Endothelial cell of umbilical vein (primary cell): ENCODE measurements at places on chromosomes 7 and 10. TPM values are rescaled to one million over a fixed set of nuclear protein-coding genes. Genes with fewer than 3 reads are reported as not detected.
A peak's percentile ranks its signal among the peaks of the same experiment; 100 is the strongest.

GRCh38 chr7:128000854-128001265 lies 30.4 kb downstream of the LRRC4 start:
- no peak for DNase-seq
- H3K36me3 ChIP-seq: peaks cover 2% of the 10 kb centered on the region
- no peaks in the 10 kb centered on the region for H3K4me1 ChIP-seq
- no peaks in the 10 kb centered on the region for H3K27me3 ChIP-seq

DNA sequence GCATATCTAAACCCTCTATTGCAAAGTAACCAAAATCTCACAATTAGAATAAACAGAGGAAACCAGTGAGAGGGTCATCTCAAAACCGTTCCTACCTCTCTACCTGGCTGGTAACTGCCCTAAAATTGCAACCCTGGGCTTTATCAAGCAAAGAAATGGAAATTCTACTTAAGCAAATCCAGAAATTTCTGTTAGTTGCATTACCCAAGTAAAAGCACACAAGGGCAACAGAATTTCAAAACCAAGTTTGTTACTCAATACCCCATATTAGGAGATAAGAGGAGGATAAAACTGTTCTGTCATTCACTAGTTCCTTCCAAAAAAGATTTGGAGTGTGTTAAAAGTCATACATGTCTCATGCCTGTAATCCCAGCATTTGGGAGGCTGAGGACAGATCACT lies 195.3 kb downstream of the FAM107B start:
- H3K27ac ChIP-seq: peak overlapping the region; percentile 97
- H3K4me1 ChIP-seq: peaks cover 68% of the 10 kb centered on the region
- H3K27me3 ChIP-seq: no peaks in the 10 kb centered on the region

GRCh38 chr10:78357141-78358063 lies 323.7 kb downstream of the RPS24 start:
- no peak overlapping the region for H3K4me3 ChIP-seq
- peaks cover 3% of the 10 kb centered on the region for H3K27me3 ChIP-seq

- no peak overlapping the region for H3K4me3 ChIP-seq
- no peaks in the 10 kb centered on the region for H3K4me1 ChIP-seq
- no peak overlapping the region for H3K27ac ChIP-seq
- H3K36me3 ChIP-seq: no peaks in the 10 kb centered on the region
Measured at GRCh38 chr7:112743811-112744210, 46.4 kb downstream of the TMEM168 start.

DNA sequence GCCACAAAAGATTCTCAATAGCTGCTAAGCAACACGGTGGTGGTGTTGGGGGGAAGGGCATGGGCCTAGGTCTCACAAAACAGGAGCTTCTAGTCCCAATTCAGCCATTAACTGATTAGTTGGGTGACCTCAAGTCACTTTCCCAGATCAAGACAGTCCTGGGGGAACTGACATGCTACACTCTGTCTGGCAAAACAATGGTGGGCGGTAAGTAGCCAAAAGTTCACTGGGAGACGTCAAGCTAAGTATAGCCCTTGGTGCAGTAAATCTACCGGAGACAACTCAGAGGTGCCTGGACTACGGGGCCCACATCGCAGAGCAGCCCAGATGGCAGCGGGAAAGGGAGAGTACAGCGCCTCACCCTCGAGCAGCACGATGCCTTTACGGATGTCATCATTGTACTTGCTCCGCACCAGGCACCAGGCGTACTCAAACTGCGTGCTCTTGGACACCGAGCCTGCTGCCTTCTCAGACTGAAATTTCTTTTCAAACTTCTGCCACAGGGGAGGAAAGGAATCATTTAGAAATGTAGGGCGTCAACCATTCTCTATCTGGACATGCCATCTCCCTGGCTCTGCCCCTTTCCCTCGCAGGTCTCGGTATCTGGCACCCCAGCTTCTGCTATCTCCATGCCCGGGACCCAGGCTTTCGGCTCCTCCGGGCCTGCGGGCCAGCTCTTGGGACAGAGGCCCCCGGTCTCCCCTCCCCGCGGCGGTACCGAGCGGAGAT lies 1.1 kb downstream of the FIS1 start:
- no peaks in the 10 kb centered on the region for H3K27me3 ChIP-seq
- peak overlapping the region; percentile 64 for H3K4me3 ChIP-seq
- peaks cover 10% of the 10 kb centered on the region for H3K36me3 ChIP-seq

DNA sequence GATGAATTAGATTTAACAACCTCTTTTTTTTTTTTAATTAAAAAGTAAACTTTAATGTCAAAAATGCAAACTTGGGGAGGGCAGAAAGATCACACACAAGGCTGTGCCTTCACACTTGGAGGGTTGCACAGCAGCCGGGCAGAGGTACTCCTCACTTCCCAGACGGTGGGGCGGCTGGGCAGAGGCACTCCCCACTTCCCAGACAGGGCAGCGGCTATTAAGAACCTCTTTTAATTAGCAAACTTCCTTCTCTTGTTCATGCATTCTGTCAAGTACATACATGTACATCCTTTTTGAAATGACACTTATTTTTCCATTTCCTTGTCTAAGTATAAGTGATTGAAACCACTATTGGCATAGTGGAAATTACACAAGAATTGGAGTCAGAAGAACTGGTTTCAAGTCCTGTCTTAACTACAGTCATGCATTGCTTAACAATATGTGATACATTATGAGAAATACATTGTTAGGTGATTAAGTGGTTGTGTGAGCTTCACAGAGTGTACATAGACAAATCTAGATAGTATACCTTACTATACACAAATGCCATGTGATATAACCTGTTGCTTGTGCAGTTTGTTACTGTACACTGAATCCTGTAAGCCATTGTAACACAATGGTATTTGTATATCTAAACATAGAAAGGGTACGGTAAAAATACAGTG lies 26.5 kb downstream of the BTRC start:
- no peak overlapping the region for H3K27ac ChIP-seq
- H3K27me3 ChIP-seq: no peaks in the 10 kb centered on the region
- no peaks in the 10 kb centered on the region for H3K36me3 ChIP-seq
- H3K4me3 ChIP-seq: no peak overlapping the region
- DNase-seq: no peak

GRCh38 chr10:62186999-62187675 lies 81.5 kb downstream of the RTKN2 start:
- no peak for DNase-seq
- H3K27ac ChIP-seq: no peak overlapping the region
- no peaks in the 10 kb centered on the region for H3K27me3 ChIP-seq
- no peaks in the 10 kb centered on the region for H3K4me1 ChIP-seq
- H3K4me3 ChIP-seq: no peak overlapping the region

- H3K27me3 ChIP-seq: peaks cover 15% of the 10 kb centered on the region
- no peaks in the 10 kb centered on the region for H3K4me1 ChIP-seq
- no peaks in the 10 kb centered on the region for H3K36me3 ChIP-seq
- no peak overlapping the region for H3K4me3 ChIP-seq
- H3K27ac ChIP-seq: no peak overlapping the region
- DNase-seq: no peak
Measured at GRCh38 chr7:158957510-158957906, 101.2 kb downstream of the DYNC2I1 start.

DNA sequence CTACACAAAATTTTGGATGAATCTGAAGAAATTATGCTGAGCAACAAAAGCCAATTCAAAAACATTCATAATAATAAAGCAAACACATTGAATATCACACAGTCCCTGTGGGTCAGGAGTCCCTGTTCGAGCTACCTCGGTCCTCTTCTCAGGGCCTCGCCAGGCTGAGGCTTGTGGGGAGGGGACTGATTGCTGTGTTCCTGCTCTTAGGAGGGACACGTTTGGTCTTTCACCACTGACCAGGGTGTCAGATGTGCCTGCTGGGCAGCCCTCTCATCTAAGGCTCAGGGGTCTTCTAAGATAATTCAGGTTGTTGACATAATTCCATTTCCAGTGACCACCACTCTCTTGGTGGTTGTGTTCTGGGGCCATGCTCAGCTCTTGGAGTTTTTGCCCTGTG lies 233.8 kb upstream of the PPP2R2D start:
- H3K27me3 ChIP-seq: no peaks in the 10 kb centered on the region
- H3K27ac ChIP-seq: no peak overlapping the region
- H3K36me3 ChIP-seq: no peaks in the 10 kb centered on the region
- DNase-seq: no peak
- H3K4me1 ChIP-seq: no peaks in the 10 kb centered on the region
- H3K4me3 ChIP-seq: no peak overlapping the region

GRCh38 chr7:129952653-129953560 lies at the start of gene UBE2H:
Gene UBE2H, minus strand, starts transcription at chr7:129952960. Its CDS starts 405 bp downstream, at chr7:129952555.
- H3K27ac ChIP-seq: peak within 1 kb of the TSS; percentile 97
- H3K4me1 ChIP-seq: peaks cover 23% of the 10 kb centered on the region
- no peaks in the 10 kb centered on the region for H3K27me3 ChIP-seq
- no peaks in the 10 kb centered on the region for H3K36me3 ChIP-seq
- peak within 1 kb of the TSS; percentile 99 for H3K4me3 ChIP-seq
- DNase-seq: peak; percentile 92

DNA sequence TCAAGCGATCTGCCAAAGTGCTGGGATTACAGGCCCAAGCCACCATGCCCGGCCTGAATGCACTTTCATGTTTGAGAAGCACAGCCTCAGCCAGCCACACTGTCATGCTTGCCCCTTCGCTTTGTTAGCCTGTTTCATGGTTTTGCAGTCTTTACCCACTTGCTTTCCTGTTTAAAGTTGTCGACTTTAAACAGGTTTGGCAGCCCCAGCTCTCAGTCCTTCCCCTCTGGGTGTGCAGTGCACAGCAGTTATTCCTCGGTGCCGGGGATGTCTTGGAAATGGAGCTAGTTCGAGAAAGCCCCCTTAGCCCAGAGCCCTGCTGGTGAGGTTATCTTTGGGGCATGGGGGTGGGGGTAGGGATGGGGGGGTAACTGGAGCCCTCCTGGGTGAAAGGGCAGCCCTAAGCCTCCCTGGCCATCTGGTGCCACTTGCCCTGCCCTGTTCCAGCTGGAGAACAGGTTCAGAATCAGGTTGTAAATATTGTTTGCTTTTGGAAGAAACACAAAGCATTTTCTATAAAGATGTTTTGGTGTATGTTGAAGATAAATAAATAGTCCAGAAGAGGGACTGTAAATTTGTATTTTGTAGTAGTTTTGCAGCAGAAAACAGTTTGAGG lies 14.8 kb downstream of the TSPAN14 start:
- H3K4me1 ChIP-seq: peaks cover 95% of the 10 kb centered on the region
- no peak for DNase-seq
- no peak overlapping the region for H3K4me3 ChIP-seq
- H3K36me3 ChIP-seq: peaks cover 15% of the 10 kb centered on the region
- H3K27me3 ChIP-seq: no peaks in the 10 kb centered on the region

DNA sequence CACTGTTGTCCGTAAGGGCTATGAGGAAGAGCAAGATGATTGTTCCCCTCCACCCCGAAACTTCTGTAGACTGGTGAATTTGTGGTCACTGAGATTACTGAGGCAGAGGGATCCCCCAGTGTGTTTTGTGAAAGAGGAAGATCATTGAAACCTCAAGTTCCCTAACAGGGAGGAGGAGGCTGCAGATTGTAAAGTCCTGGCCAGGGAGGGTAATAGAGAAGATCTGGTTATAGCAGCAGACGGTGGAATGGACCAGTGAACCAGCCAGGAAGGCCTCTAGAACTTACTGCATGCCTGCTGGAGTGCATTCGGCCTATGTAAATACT lies 31.1 kb downstream of the LMTK2 start:
- H3K36me3 ChIP-seq: no peaks in the 10 kb centered on the region
- DNase-seq: no peak
- H3K27me3 ChIP-seq: no peaks in the 10 kb centered on the region
- H3K4me1 ChIP-seq: peaks cover 13% of the 10 kb centered on the region
- H3K4me3 ChIP-seq: no peak overlapping the region

DNA sequence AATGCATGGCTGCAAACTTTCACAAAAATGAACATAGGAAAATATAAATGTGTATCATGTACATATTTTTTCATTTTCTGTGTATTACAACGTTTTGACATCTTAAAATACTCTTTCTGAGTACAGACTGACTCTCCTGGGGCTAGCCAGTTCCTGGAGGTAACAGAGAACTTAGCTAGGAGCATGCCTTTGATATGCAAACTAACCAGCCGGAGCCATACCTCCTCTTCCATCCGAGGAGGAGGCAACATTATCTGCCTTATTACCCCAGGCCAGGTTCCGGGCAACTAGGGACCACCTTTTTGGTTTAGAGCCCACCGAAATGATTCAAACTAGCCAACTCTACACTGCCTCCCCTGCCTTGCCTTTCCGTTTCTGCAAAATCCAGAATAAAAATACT lies 33.7 kb upstream of the HECW1 start:
- peaks cover 2% of the 10 kb centered on the region for H3K27me3 ChIP-seq
- no peak overlapping the region for H3K27ac ChIP-seq
- H3K36me3 ChIP-seq: no peaks in the 10 kb centered on the region
- no peak for DNase-seq
- H3K4me3 ChIP-seq: no peak overlapping the region

- H3K27me3 ChIP-seq: no peaks in the 10 kb centered on the region
- H3K4me1 ChIP-seq: no peaks in the 10 kb centered on the region
- H3K36me3 ChIP-seq: no peaks in the 10 kb centered on the region
- no peak overlapping the region for H3K27ac ChIP-seq
Measured at GRCh38 chr7:70634071-70634470, 497.9 kb upstream of the GALNT17 start.

GRCh38 chr10:12158111-12158510 lies 28.6 kb downstream of the SEC61A2 start:
- H3K27me3 ChIP-seq: no peaks in the 10 kb centered on the region
- H3K36me3 ChIP-seq: peaks cover 9% of the 10 kb centered on the region
- no peak overlapping the region for H3K4me3 ChIP-seq
- H3K27ac ChIP-seq: no peak overlapping the region
- H3K4me1 ChIP-seq: no peaks in the 10 kb centered on the region
- no peak for DNase-seq

GRCh38 chr7:82594665-82595064 lies 151.1 kb upstream of the CACNA2D1 start:
- H3K27me3 ChIP-seq: no peaks in the 10 kb centered on the region
- peak overlapping the region; percentile 73 for H3K27ac ChIP-seq
- H3K4me1 ChIP-seq: peaks cover 36% of the 10 kb centered on the region
- no peaks in the 10 kb centered on the region for H3K36me3 ChIP-seq
- peak; percentile 59 for DNase-seq

The UCMA gene
- total RNA-seq: not detected in 2 replicates

The ZMIZ1 gene
- 46.7 and 49.6 TPM in 2 replicates for total RNA-seq

The TMEM225B gene
- total RNA-seq: not detected in 2 replicates

The PSPH gene
- 20.3 and 24.2 TPM in 2 replicates for total RNA-seq

The ACTL6B gene
- total RNA-seq: not detected in 2 replicates

The PDK4 gene
- 1.2 and 2.5 TPM in 2 replicates for total RNA-seq

The ZNF365 gene
- 2.9 and 5.5 TPM in 2 replicates for total RNA-seq

The AASS gene
- 27.8 and 30.1 TPM in 2 replicates for total RNA-seq

The ADCYAP1R1 gene
- not detected in 2 replicates for total RNA-seq

The NPTX2 gene
- total RNA-seq: 0.42 and 0.53 TPM in 2 replicates

The TES gene
- 50.5 and 64.8 TPM in 2 replicates for total RNA-seq

The PRXL2A gene
- total RNA-seq: 290 and 321 TPM in 2 replicates
